ENCODE measurements at places on chromosomes 2 and 18.

DNA sequence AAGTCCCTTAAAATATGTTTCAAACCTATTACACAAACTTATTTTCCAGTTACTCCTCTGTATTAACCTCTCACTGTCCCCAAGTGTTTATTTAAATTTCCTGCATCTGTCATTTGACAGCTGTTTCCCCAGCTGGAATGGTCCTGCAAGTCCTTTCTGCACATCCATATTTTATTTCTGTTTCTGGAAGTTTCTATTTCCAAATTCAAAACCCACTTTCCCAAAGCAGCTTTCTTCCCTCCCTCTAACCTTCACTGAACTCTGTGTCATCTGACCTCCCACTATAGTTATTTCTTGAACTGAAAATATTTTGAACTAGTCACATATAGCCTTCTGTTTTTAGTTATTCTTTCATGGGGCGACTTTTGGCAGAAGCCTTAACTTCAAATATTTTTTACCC, 459.4 kb upstream of the MC4R start:
- DNase-seq = no peak

DNA sequence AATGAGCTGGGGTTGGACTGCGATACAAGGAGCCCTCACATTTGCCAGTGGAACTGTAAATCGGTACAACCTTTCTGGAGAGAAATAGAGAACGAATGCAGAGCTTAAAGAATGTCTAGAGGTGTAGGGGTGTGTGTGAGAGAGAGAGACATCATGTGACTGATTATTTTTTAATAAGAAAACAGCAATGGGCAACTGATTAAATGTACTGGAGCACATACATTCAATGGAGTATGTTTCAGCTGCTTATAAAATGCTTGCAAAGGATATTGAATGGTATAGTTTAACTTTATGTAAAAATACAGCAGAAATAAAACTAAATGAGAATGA, 391 bp upstream of the TMEM17 start:
- no peak for DNase-seq

DNA sequence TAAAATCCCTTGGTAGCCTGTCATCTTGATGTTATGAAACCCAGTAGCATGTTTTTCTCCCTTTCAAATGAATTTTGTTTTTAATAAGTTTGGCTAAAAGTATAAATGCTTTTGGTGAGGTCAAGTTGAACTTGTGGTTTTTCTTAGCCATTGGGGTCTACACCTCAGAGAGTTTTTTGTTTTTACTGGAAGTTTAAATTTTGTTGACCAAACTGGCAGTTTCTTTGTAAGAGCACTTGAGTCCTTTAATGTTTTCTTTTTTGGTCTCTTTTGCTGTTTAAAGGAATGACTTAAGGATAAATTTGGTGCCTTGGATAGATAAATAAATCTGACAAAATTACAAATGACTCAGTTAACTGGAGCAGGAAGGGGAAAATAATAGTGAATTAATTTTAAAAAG, 577.3 kb downstream of the SATB2 start:
- no peak for DNase-seq

DNA sequence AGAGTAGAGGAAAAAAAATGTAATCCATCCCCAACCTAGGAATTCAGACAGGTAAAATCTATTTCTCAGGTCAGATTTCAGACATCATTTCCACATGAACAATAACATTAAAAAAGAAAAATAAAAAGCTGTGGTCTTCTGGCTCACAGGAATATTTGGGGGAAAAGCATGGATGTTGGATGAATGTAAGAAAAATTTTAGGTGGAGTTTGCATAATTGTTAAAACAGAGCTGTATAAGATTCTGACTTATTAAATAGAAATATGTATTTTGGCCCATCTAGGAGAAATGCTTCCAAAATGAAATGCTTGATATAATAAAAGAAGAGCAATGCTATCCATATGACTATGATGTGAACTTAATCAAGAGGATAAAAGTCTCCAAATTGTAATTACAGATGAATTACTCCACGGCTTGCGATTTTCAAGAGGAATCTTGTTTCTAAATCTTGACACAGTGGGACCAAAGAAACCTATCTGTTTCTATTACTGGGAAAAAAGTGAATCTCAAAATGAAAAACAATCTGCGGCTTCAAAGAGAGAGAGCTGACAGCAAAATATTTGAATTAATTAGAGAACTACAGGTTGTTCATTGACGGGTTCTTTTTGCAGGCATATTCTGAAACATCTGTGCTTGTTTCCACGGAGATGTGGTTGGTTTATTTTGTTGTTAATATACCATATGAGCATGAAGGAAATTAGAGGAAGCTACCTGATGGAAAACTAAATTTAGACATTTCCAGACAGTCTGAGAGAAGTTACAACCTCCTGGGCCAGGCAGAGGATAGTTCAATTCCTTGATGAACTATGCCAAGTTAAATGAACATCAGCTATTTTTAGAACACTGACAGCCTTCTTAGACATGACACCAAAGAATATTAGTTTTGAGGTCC, 468.7 kb downstream of the PID1 start:
- DNase-seq = no peak

DNA sequence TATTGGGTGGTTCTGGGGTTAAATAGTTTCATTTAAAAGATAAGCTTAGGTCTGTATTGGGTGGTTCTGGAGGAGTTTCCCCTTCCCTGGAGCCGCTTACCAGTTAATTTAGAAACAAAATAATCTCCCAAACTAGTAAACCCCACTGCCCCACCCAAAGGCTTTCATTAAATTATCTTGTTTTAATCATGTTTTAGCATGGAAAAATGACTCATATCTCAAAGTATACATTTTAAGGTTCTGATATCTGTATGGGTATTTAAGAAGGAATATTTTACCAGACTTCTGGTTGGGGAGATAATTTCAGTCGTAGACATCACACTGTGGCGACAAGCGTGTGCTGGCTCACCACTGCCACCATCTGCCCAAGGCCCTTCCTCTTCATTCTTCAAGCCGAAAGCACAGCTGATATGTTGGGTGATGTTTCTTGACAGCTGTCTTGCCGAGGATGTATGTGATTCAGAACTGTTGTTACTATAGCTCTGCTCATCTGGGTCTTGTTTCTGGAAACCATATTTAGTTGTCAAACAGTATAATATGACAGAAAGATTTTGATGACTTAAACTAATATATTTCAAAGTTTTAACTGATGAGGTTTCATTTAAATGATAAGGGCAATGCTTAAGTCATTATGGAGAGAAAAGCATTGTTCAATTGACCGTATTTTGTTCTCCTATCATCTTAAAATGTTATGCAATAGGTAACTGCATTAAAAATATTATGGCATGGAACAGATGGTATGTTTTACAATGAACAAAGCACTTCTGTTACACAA, 5.1 kb downstream of the FIGLA start:
- peak; percentile 7 for DNase-seq

All from DMS153 (cell line).